ENCODE measurements at places on chromosomes 3 and 15.

- no peak for DNase-seq
These were observed 47.0 kb upstream of the TRIM42 start for GRCh38 chr3:140630866-140631265.

DNA sequence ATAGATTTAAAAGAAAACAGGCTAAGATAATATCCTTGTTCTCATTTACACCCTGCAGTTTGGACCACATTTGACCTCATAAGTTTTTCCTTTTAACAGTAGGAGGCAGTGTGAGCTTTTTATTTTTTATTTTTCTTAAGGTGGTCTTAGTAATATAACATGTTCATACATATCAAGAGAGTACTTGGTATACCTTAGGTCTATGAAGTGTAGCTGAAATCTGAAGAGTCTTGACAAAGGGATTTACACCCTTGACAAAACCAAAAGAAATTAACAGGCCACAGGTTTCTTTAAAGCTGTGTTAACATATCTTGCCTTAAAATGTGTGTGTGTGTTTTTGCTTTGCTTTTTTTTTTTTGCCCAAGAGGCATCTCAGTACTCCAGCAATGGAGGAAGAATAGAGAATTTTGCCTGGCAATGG is 3.2 kb downstream of the RAP2B start:
- no peak for DNase-seq

DNA sequence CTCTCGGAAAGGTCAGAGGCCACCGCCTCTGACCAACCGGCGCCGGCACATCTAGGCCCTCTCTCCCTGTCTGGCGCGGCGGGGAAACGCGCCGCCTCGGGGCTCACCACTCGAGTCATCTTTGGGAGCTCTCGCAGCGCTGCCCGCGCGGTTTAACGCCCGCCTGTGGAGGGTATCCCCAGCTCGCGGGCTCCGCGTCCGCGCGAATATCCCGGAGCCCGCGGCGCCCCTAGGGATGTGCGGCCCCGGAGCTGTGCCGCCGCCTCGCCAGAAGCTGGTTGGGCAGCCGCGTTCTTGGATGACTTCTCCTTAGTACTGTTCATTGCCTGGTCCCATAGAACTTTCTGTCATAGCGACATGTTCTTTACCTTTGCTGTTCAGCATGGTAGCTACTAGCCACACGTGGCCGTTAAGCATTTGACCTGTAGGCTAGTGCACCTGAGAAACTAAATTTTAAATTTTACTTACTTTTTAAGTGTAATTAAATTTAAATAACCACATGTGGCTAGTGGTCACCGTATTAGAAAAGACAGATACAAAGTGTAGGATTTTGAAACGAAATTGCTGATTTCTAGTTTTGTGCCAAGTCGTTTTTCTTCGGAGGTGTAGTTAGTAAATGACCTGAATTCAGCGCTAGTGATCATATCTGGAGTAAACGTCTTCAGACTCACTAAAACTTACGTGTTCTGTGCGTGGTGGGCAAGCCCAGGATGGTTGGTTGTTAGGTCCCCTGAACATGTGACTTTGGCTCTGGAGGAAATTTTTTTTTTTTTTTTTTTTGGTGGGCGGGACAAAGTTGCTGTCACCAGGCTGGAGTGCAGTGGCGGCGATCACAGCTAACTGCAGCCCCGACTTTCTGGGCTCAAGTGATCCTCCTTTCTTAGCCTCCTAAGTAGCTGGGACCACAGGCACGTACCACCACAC is 835 bp downstream of the ARIH2 start:
- peak; percentile 22 for DNase-seq

DNA sequence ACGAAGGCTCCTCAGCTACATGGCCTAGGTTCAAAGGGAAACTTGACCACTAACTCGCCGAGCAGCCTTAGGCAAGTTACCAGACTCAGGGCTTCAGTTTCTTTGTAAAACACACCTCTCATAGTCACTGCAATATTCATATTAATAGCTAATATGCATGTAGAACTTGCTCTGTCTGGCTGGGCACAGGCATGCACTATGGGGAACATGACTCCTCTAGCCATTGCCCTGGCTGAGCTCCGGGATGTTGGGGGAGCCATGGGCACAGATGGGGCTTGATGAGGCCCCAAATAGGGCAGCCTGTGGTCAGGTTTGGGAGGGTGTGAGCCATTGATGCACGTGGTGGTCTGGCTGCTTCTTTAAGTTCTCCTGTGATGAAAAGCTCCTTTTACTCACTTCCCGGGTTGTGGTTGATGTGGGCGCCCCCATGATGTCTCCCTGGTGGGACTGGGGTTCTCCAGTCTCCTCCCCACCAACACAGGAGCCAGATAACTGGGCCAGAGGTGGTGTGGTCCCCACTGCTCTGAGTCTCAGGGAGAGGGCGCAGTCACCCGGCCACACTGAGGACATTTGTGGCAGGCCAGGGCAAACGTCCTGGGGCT is 29.4 kb upstream of the DUSP7 start:
- no peak for DNase-seq

DNA sequence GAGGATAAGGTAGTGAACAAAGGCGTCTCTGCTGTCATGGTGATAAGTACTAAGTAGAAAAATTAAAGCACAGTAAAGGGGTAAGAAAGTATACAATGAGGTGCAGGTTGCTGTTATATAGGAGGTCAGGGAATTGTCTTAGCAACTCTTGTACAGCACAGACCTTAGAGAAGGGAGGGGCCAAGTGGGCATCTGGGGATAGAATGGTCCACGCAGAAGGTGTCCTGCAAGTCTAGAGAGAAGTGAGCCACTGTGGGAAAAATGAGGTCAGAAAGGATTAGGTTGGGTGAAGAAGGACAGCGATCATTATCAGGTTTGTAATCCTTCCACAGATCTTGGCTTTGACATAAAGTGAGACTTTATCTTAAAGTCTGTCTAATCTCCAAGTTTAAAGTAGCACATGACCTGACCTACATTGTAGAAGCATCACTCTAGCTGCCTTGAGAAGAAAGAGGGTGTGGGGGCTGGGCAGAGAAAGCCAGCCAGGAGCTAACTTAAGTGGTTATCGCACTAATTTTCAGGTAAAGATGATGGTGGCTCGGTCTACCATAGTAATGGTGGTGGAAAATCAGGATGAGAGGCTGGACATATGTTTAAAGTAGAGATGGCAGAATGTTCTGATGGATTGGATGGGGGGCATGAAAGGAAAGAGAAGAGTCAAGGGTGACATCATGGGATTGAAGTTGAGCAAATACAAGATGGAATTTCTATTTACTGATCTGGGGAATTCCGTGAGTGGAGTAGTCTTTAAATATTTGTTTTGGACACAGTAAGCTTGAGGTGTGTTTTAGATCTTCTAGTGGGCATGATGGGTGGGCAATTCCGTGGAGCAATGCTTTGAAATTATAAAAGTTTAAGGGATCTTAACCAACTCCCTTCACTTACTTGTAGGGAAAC is 919.2 kb downstream of the ROBO1 start:
- no peak for DNase-seq

DNA sequence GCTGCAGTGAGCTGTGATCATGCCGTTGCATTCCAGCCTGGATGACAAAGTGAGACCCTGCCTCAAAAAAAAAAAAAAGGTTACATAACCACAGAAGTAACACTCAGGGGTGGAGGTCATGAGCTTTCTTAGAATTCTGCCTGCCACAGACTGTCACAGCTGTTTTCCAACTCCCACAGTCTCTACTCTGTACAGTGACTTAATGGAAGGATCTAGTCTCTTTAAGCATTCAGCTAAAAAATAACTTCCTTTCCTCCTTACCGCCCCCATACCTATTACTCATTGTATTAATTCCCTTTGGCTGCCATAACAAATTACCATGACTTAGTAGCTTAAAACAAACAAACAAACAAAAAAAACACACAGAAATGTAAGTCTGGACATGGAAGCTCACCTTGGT is 99.6 kb upstream of the UBE2E1 start:
- DNase-seq, result no peak

DNA sequence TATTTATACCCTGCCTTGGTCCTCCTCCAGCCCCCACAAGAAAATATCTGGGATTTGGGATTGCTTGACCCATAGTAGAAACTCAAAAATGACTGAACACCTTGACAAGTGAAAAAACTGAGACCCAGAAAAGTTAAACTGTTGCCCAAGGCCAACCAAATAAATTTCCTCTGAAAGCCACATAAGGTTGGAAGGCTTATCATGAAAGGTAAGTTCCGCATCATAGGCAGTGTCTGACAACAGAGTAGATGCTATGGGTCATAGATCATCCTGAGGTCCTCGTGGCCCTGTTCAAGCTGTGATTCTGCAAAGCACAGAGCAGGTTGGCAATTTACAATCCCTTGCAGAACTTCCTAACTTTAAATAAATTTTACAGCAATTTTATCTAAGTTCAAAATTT is 140.8 kb upstream of the TSC22D2 start:
- no peak for DNase-seq

- DNase-seq, result no peak
These were observed 90.1 kb upstream of the PRR23C start for GRCh38 chr3:139134678-139135372.

DNA sequence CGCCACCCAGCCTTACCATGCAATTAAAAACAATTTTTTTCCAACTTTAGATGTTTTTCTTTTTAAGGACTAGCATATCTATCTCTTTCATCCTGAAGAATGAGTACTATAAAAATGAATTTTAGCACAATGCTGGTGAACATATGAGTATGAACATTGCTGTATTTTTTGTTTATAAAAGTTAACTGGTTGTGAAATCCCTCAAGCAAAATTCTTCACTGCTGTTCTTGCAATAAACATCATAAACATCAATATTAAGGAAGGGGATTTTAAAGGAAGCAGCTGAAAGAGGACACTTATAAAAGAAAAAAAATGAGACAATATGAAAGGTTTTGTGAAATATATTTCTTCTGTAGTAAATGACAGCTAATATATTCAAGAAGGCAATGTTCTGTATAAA is 3.0 kb downstream of the PLSCR4 start:
- no peak for DNase-seq

DNA sequence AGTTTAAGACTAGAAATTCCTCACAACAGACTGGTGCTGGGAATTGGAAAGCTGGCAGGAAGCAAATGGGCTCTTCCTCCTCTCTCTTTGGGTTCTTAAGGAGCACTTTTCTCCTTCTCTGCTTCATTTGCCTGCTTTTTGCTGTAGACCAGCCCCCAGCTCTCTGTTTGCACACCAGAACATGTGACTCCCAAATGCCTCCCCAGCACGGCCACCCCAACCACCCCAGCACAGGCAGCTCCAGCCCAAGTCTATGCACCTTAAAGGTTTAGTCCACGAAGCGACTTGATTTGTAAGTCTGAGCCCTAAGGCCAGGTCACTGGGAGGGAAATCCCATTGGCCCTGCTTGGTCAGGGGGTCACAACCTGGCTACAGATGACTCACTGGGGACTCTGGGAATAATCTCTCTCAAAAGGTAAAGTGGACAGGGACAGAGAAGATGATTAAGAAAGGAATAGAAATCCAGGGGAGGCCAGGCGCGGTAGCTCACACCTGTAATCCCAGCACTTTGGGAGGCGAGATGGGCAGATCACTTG is 377.8 kb upstream of the PROK2 start:
- no peak for DNase-seq

DNA sequence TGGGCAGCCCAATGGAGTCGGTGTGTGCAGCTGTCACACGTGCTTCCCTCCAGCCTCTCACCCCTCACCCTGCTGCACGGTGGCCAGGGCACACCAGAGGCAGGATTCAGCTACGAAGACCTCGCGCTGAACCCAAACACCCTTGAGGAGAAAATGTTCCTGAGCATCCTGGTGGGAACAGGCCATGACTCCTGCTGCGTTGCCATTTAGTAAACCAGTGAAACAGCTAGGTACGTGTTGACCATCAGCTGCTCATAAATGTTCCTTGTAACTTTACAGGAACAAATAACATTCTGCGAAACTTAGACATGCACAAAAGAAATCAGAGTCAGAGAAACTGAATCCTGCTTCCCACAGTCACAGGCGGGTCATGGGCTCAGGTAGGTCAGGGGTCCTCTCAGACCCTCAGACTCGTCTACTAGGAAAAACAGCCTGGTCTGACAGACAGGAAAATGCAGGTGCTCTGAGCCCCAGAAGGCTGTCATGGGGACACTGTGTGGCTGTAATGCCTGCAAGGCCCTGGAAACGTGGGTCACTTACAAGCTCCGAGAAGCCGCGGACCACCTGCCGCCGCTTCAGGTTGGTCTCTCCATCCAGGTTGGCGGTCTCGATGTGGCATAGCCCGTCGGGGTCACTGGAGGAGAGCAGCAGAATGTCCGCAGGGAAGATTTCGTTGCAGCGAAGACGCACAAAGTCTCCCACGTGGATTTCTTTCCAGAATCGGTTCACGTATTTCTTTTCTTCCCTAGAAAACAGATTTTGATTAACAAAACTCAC is 82.5 kb downstream of the ATP10A start:
- no peak for DNase-seq

GRCh38 chr3:47824541-47825473 is 21.9 kb downstream of the DHX30 start:
- DNase-seq, result peak; percentile 73

DNA sequence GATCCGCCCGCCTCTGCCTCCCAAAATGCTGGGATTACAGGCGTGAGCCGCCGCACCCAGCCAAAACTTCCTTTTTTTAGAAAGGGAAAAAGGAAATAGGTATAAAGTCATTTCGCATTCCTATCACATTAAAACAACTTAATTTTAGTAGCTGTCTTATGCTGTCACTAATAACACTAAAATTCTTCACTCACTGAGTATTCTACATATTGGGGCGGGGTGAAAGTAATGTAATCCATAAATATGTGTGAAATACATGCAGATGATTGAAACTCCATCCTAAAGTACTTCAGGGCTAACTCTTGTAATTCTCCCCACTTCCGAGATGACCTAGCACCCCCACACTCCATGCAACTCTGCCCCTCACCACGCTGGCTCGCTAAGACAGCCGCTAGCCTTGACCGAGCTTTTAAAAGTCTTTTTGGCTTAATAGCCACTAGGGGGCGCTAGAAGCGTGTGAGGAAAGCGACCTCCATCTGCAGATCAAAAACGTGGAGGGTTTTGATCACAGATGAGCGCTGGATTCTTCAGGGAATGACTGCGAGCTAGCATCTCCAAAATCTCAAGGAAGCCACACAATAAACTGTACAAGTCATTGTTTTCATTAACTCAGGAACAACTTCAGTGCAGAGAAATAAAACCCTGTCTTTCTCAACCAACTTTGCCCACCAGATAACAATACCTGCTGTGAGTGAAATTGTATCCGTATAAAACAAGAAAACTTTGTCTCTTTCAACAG is 129.3 kb upstream of the IGF1R start:
- peak; percentile 21 for DNase-seq

DNA sequence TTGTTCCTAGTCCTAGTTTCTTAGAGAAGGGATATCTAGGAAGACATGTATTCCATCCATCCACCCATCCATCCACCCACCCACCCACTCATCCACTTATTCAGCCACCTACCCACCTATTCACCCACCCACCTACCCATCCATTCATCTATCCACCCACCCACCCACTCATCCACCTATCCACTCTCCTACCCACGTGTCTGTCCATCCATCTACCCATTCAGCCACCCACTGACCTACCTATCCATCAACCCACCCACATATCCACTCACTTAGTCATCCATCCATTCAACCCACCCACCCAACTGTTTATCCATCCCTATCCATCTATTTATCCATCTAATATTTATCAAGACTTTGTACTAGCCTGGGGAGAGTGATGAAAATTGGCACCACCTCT is 120.5 kb downstream of the FBLN2 start:
- DNase-seq, result no peak

GRCh38 chr3:196559826-196560225 is 8.5 kb downstream of the WDR53 start:
- no peak for DNase-seq
